Metanephros (tissue), 2 donors: ENCODE measurements at places on chromosomes 1 and 21. TPM values are rescaled to one million over a fixed set of nuclear protein-coding genes. Genes with fewer than 3 reads are reported as not detected.

Gene HIVEP3
- 6.1 TPM for total RNA-seq

Gene ARHGEF19
- 12.1 TPM for total RNA-seq

Gene LENEP
- not detected for total RNA-seq

Gene OR2L3
- total RNA-seq: not detected

Gene OR2L8
- total RNA-seq: not detected

Gene TEX38
- not detected for total RNA-seq

Gene KCNJ9
- total RNA-seq: 0.12 TPM

Gene KRTAP13-4
- not detected for total RNA-seq

Gene DNAI4
- total RNA-seq: 22.6 TPM

Gene NBPF6
- total RNA-seq: not detected

Gene SHISAL2A
- 2.0 TPM for total RNA-seq

Gene SLC44A5
- total RNA-seq: 8.4 TPM

Gene KRTAP20-4
- total RNA-seq: not detected

Gene KCNE1
- total RNA-seq: 0.82 TPM

Gene FAM151A
- 9.3 TPM for total RNA-seq

Gene FAM72B
- 2.2 TPM for total RNA-seq

Gene FCGR3A
- total RNA-seq: 10.7 TPM
